ENCODE measurements at places on chromosomes 3 and 15.
A peak's percentile ranks its signal among the peaks of the same experiment; 100 is the strongest.

- DNase-seq = no peak
Measured at GRCh38 chr15:59721411-59721810, 32.3 kb upstream of the BNIP2 start.

GRCh38 chr15:80776420-80777045 lies 2.6 kb upstream of the CEMIP start:
- DNase-seq = peak; percentile 66

DNA sequence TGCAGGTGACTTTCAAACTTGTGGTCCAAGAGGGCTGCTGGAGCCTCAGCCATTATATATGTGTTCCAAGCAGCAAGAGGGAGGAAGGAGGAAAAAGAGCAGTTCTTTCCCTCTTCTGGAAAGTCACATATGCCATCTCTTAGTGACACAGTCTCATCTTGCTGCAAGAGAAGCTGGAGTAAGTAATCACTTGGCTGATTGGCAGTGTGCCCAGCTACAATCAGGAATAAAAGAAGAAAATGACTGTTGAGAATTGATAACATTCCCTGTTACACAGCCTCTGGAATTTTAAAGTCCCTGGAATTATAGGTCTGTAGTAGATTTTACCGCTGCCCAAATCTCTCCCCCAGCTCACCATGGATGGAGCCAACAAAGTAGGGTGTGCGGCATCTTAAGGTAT lies 31.4 kb upstream of the LYZL4 start:
- DNase-seq = no peak

- DNase-seq = no peak
Measured at GRCh38 chr3:98038286-98038685, 3.2 kb upstream of the GABRR3 start.

- no peak for DNase-seq
Measured at GRCh38 chr15:82105451-82106215, 59.8 kb upstream of the MEX3B start.

GRCh38 chr15:40360015-40360414 lies 2.0 kb downstream of the DISP2 start:
- DNase-seq = no peak

- DNase-seq = no peak
Measured at GRCh38 chr3:32022947-32023346, 41.4 kb downstream of the ZNF860 start.

- DNase-seq = no peak
Measured at GRCh38 chr3:169841171-169841570, 28.5 kb upstream of the LRRC34 start.

- peak; percentile 73 for DNase-seq
Measured at GRCh38 chr3:129228891-129229585, 20.4 kb upstream of the COPG1 start.

- peak; percentile 46 for DNase-seq
Measured at GRCh38 chr3:124260206-124260915, 268.4 kb upstream of the ROPN1 start.

DNA sequence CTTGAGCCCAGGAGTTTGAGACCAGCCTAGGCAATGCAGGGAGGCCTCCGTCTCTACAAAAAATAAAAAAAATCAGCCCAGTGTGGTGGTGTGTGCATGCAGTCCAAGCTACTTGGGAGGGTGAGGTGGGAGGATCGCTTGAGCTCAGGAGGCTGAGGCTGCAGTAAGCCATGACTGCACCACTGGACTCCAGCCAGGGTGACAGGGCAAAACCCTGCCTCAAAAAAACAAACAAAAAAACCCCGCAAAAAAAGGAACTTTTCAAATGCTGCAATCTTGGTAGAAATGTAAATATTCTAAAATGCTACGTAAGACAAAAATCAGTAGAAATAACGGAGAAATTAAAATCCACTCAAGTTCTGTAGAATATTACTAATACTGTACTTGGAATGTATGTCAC lies 108.1 kb upstream of the MELTF start:
- DNase-seq = no peak

DNA sequence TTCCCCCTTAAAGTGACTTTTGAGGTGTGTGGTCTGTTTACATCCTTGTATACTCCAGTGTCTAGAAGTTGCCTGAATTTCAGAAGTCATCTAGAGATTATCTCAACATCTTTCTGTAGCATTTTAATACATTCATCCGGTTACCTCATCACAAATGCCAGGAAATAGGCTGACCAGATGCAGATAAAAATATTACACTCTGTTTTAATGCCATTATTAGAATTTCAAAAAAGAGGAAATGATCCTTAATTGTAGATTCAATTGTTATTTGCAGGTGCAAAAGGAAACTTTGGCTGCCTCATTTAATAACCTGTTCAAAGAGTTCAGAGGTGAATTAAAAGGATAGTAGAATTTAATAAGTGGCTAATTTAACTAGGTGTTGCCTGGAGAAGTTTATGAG lies 290.9 kb downstream of the C3orf38 start:
- no peak for DNase-seq

DNA sequence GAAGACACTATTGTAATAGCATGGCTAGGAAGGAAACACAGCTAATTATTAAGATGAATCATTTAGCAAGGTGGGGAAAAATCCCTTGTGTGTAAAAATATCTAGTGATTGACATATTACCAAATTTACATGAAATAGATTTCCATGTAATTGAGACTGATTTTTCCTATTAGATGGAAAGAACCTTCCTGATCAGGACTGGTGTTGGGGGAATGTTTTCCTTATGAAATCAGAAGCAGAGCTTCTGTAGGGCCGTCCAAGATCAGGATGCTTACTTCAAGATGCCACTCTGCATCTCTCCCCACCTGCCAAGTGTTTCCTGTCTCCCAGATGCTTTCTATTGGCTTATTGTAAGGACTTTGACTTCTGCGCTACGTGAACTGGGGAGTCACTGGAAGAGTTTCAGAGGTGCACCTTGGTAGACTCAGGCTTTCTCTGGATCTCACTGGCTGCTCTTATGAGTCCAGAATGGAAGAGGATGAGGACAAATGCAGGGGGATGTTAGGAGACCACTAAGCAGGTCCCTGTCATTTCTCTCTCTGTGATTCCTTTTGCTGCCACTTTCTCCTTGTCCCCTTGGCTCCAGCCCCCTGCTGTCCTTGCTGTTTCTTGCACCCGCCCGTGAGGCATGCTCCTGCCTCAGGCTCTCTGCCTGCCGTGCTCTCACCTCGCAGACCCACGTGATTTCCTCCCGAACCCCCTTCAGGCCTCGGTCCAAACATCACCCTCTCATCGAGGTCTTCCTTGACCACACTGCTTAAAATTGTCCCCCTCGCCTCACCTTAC lies 30.1 kb downstream of the BTD start:
- DNase-seq = no peak

- no peak for DNase-seq
Measured at GRCh38 chr3:149330609-149331331, 2.7 kb downstream of the TM4SF18 start.

- no peak for DNase-seq
Measured at GRCh38 chr3:52228751-52229291, 3.4 kb upstream of the TLR9 start.

GRCh38 chr3:129793319-129793718 lies 100.2 kb downstream of the TMCC1 start:
- DNase-seq = no peak

- DNase-seq = no peak
Measured at GRCh38 chr15:64029633-64030032, 16.7 kb downstream of the DAPK2 start.

DNA sequence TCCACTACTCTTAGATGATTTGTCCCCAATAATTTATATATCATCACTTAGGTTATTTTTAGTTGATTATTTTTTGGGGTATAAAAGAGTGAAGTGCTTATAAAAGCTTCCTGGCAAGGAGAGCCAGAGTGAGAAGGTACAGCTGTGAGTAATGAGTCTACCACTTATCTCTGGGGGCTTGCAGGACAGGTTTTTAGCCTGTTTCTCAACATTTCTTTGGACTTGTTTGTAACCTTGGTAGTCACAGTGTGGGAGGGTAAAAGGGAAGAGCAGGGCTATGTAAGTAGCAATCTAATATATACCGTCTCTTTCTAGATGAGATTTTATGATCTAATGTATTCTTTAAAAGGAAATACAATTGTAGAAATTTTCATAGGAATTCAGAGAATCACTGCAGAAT lies 321.3 kb upstream of the GOLIM4 start:
- DNase-seq = no peak

- DNase-seq = no peak
Measured at GRCh38 chr15:97652700-97653167, 307.8 kb upstream of the ARRDC4 start.

DNA sequence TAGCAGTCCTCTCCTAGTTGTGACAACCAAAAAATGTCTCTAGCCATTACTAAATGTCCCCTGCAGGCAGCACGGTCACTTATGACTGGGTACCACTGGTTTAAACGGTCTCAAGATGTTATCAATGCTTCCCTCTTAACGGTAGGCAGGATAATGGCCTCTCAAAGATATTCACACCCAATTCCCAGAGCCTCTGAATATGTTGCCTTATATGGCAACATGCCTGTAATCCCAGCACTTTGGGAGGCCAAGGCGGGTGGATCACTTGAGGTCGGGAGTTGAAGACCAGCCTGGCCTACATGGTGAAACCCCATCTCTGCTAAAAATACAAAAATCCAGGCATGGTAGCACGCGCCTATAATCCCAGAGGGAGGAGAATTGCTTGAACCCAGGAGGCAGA lies 9.4 kb downstream of the MME start:
- DNase-seq = no peak

- DNase-seq = peak; percentile 91
Measured at GRCh38 chr15:50911621-50912020, 3.1 kb downstream of the AP4E1 start.

GRCh38 chr15:91862891-91863504 lies 9.5 kb downstream of the SLCO3A1 start:
- DNase-seq = no peak

- peak; percentile 46 for DNase-seq
Measured at GRCh38 chr3:34683851-34684250, 885.4 kb downstream of the PDCD6IP start.

DNA sequence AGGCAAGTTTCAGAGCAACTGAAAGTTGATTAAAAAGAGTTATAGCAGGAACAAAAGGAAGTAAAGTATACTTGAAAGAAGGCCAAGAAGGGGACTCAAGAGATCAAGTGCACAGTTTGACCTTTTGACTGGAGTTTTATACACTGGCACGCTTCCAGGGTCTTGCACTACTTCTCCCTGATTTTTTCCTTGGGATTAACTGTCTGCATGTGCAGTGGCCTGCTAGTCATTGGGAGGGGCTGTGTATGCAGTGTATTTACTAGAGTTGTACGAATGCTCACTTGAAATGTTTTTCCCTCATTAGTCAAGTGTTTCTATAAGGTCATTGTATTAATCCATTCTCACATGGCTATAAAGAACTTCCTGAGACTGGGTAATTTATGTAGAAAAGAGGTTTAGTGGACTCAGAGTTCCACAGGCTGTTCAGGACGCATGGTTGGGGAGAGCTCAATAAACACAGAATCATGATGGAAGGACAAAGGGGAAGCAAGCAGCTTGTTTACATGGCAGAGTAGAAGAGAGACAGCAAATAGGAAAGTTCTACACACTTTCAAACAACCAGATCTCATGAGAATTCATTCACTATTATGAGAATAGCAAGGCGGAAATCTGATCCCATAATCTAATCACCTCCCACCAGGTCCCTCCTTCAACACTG lies 571.8 kb downstream of the ZPLD1 start:
- DNase-seq = no peak

GRCh38 chr15:41562784-41563198 lies 3.8 kb downstream of the TYRO3 start:
- no peak for DNase-seq

DNA sequence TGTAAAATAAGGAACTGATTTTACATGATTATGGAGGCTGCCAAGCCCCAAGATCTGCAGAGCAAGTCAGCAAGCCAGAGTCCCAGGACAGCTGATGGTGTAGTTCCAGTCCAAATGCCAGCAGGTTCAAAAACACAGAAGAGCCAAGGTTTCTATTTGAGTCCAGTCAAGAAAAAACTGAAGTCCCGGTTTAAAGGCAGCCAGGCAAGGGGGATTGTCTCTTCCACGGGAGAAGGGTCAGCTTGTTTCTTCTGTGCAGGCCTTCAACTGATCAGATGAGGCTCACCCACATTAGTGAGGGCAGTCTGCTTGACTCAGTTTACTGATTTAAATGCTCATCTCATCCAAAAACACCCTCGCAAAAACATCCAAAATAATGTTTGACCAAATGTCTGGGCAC lies 246.2 kb downstream of the PLCL2 start:
- no peak for DNase-seq

DNA sequence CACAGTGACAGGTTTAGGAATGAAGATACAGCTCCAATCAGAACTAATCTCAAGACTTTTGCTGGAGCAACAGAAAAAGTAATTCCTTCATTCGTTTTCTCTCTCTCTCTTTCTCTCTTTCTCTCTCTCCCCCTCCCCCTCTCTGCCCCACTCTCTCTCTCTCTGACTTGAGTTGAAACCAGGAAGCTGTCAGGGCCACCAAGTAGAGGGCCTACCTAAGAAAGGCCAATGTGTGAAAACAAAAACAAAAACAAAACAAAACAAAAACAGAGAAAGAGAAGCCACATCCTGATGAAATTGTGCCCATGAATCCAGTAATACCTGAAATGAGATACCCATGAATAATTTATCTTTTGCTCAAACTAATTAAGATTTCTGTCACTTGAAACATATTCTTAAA lies 72.9 kb downstream of the ATP8B4 start:
- DNase-seq = no peak

DNA sequence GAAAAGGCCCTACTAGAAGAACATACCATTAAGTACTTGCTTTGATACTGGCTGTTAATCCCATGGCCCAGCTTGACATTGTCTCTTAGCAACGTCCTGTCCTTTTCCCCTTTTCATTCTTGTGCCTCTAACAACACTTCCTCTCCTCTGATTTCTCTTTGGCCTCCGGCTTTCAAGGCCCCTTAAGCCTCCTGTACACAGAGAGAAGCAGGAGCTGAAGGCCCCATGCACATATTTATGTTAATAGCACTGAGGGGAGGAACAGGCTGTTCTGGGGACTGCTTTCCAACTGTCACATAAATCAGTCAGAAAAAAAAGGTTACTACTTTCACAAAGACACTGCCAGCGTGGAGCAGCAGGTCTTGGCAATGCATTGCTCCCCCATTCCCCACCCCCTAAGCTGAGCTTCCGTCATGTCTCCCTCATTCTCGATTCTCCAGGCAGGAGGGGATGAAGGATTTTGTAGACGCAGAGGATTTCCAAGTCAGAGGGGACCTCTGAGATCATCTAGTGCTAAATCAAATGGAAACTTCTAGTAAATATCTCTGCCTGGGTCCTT lies 257.4 kb upstream of the ADAMTS9 start:
- DNase-seq = peak; percentile 69

- DNase-seq = no peak
Measured at GRCh38 chr3:174700736-174701135, 158.4 kb upstream of the NAALADL2 start.

Measured in Kasumi-1 (cell line).